Stimulated activated CD4-positive, alpha-beta T cell treated with anti-CD3 and anti-CD28 coated beads, Interleukin-15, amount 100 ng/mL, for 48 hours (primary cell): ENCODE measurements at places on chromosomes 11 and 22.

- DNase-seq = no peak
Observed at GRCh38 chr11:64787526-64788320, 9.4 kb upstream of the SF1 start.

DNA sequence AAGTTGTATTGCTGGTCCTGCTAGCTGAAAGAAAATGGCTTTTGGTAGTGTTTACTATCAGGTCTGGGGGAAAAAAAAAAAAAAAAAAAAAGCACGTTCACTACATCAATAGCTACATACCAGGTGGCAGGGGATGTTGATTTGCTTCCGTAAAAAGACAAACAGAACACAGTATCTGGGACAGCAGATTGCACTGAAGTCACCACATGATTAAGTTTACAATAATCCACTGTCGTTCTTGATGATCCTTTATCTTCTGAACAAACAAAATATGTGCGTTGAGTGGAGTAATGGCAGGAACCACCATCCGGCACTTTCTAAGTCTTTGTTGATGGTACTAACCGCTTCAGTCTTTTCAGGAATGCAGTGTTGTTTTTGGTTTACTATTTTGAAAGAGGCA, 48.7 kb downstream of the DDX6 start:
- DNase-seq = no peak

- DNase-seq = no peak
Observed at GRCh38 chr22:25650833-25651232, 86.4 kb downstream of the GRK3 start.

DNA sequence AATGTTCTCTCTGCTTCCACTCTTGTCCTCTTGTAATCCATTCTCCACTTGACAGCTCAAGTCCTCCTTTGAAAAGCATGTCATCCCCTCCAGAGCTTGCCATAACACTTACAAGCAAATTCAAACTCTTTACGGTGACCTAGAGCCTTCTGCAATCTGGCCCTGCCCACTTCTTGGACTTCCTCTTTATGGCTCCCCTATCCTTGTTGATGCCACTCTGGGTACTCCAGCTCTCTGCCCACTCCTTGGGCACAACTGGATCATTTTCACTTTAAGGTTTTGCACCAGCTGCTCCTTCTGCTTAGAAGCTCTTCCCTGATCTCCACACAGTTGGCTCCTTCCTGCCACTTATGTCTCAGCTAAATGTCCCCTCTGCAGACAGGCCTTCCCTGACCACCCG, 217.9 kb downstream of the DSCAML1 start:
- DNase-seq = no peak

DNA sequence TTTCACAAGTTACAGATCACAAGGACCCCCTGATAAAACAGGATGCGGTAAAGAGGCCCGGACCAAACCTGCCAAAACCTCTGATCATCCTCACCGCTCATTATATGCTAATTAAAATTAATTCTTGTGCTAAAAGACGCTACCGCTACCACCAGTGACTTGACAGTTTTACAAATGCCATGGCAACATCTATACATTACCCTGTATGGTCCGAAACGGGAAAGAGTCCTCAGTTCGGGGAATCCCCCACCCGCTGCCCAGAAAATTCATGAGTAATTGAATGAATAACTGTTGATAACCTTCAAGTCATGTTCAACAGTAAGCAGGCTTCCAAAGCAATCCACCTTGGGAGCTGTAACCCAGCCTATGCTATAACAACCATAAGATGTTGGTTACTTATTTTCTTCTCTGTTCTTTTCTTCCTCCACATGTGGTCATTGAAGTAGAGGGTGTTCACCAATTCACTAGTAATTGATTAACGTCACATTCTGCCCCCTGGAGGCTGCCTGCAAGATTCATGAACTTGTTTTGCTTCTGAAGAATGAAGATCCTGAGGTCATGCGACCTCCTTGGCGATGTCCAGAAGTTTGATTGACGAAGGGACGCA, 20.6 kb downstream of the APOBEC3H start:
- DNase-seq = peak; percentile 54

DNA sequence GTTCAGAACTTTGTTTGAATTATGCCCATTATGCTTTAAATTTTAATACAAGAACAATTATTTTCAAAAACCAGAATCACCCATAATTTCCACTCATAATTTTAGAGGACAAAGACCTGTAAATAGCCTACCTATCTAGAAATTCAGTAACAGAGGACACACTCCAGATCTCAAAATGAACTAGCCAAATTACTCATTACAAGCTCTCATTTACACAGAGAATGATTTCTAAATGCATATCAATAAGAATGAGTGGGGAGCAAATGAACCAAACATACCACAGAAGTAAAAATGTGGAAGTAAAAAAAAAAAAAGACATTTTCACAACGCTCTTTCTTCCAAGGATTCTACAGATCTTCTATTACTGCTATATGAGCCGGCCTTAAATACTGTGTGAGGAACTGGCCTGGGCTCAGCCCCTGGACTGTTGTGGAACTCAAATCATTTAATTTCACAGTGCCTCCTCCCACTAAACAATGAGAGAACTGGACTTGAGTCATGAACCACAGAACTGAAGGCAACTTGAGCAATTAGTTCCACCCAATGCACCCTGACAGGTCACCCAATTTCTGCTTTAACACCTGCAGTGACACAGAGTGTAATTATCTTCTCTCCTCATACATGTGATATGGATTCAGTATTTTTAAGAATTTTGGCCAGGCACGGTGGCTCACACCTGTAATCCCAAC, 8.0 kb downstream of the MRTFA start:
- DNase-seq = no peak

GRCh38 chr11:19605520-19606371, 106.9 kb upstream of the NAV2 start:
- no peak for DNase-seq

- DNase-seq = no peak
Observed at GRCh38 chr11:75040167-75040770, 51.5 kb downstream of the NEU3 start.

GRCh38 chr11:61873588-61874376, 17.6 kb downstream of the FADS3 start:
- no peak for DNase-seq

- DNase-seq = no peak
Observed at GRCh38 chr22:17891481-17892167, 117.4 kb upstream of the BID start.

DNA sequence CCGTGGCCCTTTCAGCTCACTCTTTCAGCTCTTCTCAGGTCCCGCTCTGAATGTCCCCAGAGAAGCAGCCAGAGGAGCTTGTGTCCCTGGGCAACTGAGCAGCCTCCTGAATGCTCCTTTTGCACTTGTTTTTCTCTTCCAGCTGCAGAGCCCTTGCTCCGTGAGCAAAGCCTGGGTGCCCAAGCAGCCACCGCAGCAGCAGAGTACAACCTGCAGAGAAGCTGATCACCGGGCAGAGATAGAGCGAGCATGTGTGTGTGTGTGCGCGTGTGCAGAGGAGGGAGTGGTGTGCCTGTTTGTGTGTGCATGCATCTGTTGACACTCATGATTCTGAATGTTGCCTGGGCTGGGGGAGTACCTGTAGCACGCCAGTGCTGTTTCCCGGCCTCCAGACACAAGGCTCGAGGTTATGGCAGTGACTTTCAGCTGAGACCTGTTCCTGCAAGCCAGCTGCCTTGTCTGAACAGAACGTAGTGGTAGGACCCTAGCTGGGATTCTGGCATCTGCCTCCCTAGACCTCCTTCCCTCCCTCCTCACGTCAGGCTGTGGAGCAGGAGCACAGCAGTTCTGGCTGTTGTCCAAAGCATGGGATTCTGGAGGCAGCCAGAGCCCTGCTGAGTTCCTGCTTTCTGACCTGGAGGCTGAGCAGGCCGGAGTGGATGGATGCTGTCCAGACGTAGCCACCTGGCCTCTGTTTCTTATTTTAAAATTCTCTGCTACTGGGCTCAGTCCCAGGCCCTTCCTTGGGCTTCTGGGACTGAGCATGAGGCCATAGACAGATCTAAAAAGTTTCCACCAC, 4.5 kb upstream of the MAPK8IP1 start:
- no peak for DNase-seq

DNA sequence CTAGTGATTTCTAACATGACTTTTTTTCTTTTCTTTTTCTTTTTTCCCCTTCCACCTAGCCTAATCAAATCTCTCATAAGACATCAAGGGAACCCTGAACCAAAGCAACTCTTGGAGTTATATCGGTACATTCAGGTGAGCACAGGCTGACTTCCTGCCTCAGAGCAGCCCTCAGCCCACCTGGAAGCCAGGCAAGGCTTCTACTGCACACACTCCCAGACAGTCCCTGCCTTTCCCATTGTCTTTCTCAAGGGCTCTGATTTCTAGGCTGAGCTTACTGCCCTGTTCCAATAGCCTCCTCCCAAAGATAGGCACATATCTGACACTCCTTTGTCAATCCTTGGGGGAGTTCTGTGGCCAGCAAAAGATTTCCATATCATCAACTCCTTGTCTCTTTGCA, 629.5 kb downstream of the NTM start:
- DNase-seq = no peak

DNA sequence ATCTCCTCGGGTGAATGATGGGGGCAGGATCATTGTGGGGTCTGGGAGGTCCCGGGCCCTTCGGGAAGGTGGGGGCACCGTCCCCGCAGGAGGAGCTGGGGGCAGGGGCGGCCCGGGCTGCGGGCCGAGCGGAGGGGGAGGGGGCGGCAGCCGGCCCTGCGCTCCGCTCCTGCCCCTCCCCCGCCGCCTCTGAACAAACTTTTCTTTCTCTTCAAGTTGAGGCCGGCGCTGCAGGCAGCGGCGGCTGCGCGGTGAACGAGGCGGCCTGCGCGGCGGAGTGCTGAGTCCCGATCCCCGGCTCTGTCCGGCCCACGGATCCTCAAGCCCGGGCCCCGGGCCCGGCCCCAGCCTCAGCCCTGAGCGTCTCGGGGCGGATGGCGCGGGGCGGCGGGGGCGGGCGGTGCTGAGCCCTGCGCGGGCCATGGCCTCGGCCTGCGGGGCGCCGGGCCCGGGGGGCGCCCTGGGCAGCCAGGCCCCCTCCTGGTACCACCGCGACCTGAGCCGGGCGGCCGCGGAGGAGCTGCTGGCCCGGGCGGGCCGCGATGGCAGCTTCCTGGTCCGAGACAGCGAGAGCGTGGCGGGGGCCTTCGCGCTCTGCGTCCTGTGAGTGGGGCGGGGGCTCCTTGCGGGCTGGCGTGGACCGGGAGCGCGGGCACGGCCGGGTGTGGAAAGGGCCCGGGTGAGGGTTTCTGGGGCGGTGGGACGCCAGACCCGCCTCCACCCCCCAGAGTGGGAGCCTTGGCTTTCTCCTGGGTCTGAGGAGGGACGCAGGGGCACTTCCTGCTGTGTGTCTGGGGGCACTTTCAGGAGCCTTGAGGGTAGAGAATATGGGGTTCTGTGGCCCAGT, at the start of gene INPPL1:
Gene INPPL1 (plus strand): TSS at position 204 of the 847 bp plus-strand sequence. CDS start 218 bp downstream, at position 422.
- DNase-seq = peak; percentile 32

DNA sequence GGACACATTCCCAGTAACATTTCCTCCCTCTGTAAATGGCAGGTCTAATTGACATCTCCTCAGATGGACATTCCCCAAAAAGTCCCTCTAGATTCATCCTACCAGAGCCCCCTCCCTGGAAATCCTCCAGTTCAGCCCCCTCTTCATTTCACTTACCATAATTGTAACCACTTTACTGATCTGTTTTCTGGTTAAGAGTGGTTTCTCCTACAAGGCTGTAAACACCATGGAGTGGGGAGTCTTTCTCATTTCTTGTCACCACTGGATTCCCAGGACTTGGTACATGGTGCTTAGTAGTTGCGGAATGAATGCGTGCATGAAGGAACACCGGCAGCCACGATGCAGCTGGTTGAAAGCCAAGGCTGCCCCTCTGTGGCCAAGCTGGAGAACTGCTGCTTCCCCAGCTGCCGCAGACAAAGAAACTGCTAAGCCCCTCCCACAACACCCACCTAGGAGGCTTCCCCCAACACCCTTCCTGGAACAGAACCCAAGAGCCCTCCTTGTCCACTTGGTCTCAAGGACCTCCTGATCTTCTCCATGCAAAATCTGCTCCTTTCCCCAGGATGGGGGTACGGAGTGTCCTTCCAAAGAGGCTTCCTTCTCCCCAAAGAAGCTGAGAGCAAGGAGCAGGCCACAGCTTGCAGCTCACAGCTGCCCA, 18.6 kb upstream of the SCARF2 start:
- DNase-seq = peak; percentile 73

DNA sequence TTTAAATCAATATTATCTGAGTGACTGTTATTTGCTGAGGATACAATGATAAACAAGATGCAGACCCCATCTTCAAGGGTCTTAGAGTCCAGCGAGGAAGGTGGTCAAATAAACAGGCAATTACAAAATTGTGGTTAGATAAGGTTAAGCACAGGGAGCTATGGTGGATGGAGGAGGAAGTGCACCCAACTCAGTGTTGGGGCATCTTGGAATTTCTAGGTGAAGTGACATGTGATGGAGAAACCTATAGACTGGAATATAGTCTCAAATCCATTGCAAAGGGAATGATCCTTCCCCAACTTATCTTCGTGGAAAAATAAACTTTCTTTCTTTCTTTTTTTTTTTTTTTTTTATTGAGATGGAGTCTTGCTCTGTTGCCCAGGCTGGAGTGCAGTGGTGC, 3.4 kb upstream of the PTPRJ start:
- DNase-seq = no peak

- DNase-seq = no peak
Observed at GRCh38 chr11:16536513-16536912, 180.2 kb upstream of the SOX6 start.

GRCh38 chr11:60924110-60924905, at the start of gene TMEM132A:
Gene TMEM132A, plus strand, starts transcription at chr11:60924460. Its CDS starts 174 bp downstream, at chr11:60924634.
- DNase-seq = no peak

DNA sequence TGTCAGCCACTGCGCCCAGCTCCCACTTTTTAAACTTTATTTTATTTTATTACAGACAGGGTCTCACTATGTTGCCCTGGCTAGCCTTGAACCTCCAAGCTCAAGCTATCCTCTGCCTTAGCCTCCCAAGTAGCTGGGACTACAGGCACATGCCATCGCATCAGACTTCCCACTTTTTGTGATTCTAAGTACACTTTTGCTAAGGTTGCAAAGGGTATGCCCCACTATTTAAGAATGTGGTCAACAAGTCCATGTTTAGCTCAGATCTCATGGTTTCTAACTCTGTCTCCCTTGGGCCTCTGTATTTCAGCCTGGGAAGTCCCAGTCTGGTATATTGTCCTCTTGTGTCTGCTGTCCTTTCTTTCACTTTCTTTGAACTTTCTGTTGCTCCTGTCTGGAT, 35.3 kb downstream of the EXPH5 start:
- no peak for DNase-seq

DNA sequence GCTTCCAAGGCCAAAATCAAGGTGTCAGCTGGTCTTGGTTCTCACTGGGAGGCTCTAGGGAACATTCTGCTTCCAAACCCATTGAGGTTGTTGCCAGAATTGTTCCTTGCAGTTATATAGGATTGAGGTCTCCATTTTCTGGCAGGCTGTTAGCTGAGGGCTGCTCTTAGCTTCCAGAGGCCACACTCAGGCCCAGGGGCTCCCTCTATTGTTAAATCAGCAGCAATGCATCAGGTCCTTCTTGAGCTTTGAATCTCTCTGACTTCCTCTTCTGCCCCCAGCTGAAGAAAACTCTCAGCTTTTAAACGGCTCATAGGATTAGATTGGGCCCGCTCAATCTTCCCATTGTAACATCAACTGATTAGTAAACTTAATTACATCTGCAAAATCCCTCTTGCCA, 39.3 kb upstream of the BSX start:
- no peak for DNase-seq

- no peak for DNase-seq
Observed at GRCh38 chr22:35506259-35506570, 34.4 kb upstream of the RASD2 start.

- no peak for DNase-seq
Observed at GRCh38 chr11:128153697-128154048, 433.7 kb downstream of the ETS1 start.
